ENCODE measurements at places on chromosomes 7 and 10. TPM values are rescaled to one million over a fixed set of nuclear protein-coding genes. Genes with fewer than 3 reads are reported as not detected.

LAMB1 gene
- total RNA-seq: 169 TPM

DNA sequence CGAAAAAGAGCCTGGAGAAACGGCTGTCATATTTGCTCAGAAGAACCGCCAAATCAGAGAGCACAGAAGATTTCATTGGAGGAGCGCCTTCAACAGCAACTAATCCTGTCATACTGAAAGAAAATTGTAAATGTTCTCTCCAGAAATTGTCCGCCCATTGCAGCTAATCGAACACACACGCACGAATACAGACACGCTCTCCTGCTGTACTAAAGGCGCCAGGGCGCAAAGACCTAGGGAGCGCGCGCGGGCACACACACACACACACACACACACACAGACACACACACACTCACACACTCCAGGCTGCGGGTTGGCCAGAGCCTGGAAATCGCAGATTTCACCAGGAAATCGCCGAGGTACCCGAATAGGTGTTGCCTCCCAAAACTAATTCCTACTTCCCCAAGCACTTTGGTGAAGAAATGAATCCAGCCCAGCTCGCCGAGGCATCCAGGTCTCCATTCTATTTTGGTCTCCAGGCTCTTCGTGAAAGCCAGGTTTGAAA lies at the start of gene CHRM2:
Gene CHRM2, plus strand, starts transcription at position 157 of the 505 bp plus-strand sequence. CDS start 146,214 bp downstream, outside the sequence.
- peaks cover 14% of the 10 kb centered on the region for H3K4me1 ChIP-seq
- DNase-seq: peak; percentile 45

DNA sequence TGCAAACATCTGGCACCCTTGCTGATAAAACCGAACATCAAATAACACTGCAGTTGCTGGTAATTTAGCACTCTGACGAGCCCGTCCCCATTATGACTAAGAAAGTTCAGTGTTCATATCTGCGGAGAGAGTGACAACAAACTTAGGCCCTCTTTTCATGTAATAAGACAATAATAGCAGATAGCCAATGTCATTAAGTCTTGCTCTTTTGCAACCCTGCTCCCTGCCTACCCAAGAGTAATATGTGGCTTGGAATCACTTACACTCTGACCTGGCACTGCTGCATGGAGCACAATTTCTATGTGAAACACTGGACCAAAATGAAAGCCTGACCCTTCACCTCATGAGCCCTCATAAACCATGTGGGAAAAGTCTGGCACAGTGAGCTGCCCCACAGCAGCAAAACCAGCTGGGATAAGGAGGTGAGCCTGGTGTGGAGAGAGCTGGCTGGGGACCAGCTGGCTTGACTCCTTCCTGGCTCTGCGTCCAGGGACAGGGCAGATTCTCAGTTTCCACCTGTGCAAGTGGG lies 86.5 kb downstream of the HIPK2 start:
- H3K4me3 ChIP-seq: no peak overlapping the region
- H3K27ac ChIP-seq: no peak overlapping the region
- no peaks in the 10 kb centered on the region for H3K4me1 ChIP-seq
- H3K27me3 ChIP-seq: no peaks in the 10 kb centered on the region
- no peak for DNase-seq
- no peaks in the 10 kb centered on the region for H3K36me3 ChIP-seq

- DNase-seq: no peak
- H3K4me1 ChIP-seq: no peaks in the 10 kb centered on the region
- no peaks in the 10 kb centered on the region for H3K27me3 ChIP-seq
- no peaks in the 10 kb centered on the region for H3K36me3 ChIP-seq
Observed at GRCh38 chr10:87712913-87713616, 53.4 kb downstream of the PAPSS2 start.

- no peak overlapping the region for H3K27ac ChIP-seq
- no peaks in the 10 kb centered on the region for H3K36me3 ChIP-seq
- DNase-seq: no peak
- no peaks in the 10 kb centered on the region for H3K4me1 ChIP-seq
- H3K27me3 ChIP-seq: peaks cover 38% of the 10 kb centered on the region
- H3K4me3 ChIP-seq: no peak overlapping the region
Observed at GRCh38 chr10:77321838-77322237, 315.8 kb downstream of the KCNMA1 start.

TFEC gene
- total RNA-seq: 4.5 TPM

- peaks cover 3% of the 10 kb centered on the region for H3K27me3 ChIP-seq
- H3K27ac ChIP-seq: no peak overlapping the region
- H3K4me1 ChIP-seq: no peaks in the 10 kb centered on the region
- no peaks in the 10 kb centered on the region for H3K36me3 ChIP-seq
- DNase-seq: no peak
- no peak overlapping the region for H3K4me3 ChIP-seq
Observed at GRCh38 chr7:143013473-143013872, 13.5 kb downstream of the OR9A2 start.

GRCh38 chr7:150311146-150311545 lies 12.0 kb upstream of the LRRC61 start:
- no peak overlapping the region for H3K27ac ChIP-seq
- no peaks in the 10 kb centered on the region for H3K27me3 ChIP-seq
- no peaks in the 10 kb centered on the region for H3K36me3 ChIP-seq
- no peak for DNase-seq
- peaks cover 4% of the 10 kb centered on the region for H3K4me1 ChIP-seq

- H3K4me3 ChIP-seq: no peak overlapping the region
- no peaks in the 10 kb centered on the region for H3K4me1 ChIP-seq
- no peak overlapping the region for H3K27ac ChIP-seq
Observed at GRCh38 chr10:47112612-47113011, 187.4 kb upstream of the GDF10 start.

- peaks cover 38% of the 10 kb centered on the region for H3K4me1 ChIP-seq
- no peaks in the 10 kb centered on the region for H3K27me3 ChIP-seq
- no peak overlapping the region for H3K4me3 ChIP-seq
- DNase-seq: peak; percentile 79
Observed at GRCh38 chr10:22648547-22648961, 65.8 kb downstream of the PIP4K2A start.

DNA sequence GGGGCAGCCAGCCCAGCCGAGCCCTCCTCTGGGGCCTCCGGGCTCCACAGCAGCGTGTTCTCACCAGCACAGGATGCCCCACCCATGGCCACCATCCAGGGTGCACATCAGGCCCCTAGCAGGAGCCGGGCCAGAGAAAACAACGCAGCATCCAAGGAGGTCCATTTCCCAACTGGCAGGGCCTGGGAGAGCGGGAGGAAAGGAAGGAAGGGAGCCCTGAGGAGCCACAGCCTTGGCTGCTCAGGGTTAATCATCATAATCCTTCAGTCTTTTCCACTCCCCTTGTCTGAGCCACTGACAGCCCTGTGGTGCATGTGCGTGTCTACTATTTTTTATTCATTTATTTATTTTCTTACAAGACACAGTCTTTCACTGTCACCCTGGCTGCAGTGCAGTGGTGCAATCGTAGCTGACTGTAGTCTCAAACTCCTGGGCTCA lies 3.6 kb downstream of the PLAC9 start:
- no peaks in the 10 kb centered on the region for H3K4me1 ChIP-seq
- no peak overlapping the region for H3K27ac ChIP-seq
- peaks cover 19% of the 10 kb centered on the region for H3K27me3 ChIP-seq
- no peaks in the 10 kb centered on the region for H3K36me3 ChIP-seq
- no peak overlapping the region for H3K4me3 ChIP-seq

GRCh38 chr10:108561649-108562048 lies 1361.7 kb downstream of the XPNPEP1 start:
- H3K4me3 ChIP-seq: no peak overlapping the region
- no peak overlapping the region for H3K27ac ChIP-seq
- DNase-seq: no peak
- H3K27me3 ChIP-seq: no peaks in the 10 kb centered on the region
- no peaks in the 10 kb centered on the region for H3K36me3 ChIP-seq

GRCh38 chr7:80235334-80235733 lies 100.7 kb downstream of the GNAI1 start:
- no peaks in the 10 kb centered on the region for H3K36me3 ChIP-seq
- no peaks in the 10 kb centered on the region for H3K27me3 ChIP-seq
- no peak for DNase-seq
- H3K27ac ChIP-seq: no peak overlapping the region
